ENCODE measurements at places on chromosomes 7 and 10.

GRCh38 chr10:100109670-100110069, 28.0 kb upstream of the CPN1 start:
- peak; percentile 13 for DNase-seq

DNA sequence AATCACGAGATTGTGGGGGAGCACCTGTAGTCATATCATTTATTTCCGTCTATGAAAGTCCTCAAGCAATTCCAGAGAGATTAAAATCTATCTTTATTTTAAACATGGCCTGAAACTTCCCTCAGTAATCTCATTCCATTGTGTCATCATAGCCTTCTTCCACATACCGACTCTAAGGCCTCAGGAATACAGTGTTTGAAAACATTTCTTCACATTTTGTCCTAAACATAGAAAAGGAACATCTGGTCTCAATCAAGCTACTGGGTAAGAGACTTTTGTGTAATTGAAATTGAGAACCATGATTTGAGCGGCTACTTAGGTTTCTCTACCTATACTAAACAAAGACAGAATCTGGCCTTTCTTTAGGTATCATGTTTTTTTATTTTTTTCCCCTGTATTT, 78.0 kb upstream of the ELMO1 start:
- DNase-seq: no peak

DNA sequence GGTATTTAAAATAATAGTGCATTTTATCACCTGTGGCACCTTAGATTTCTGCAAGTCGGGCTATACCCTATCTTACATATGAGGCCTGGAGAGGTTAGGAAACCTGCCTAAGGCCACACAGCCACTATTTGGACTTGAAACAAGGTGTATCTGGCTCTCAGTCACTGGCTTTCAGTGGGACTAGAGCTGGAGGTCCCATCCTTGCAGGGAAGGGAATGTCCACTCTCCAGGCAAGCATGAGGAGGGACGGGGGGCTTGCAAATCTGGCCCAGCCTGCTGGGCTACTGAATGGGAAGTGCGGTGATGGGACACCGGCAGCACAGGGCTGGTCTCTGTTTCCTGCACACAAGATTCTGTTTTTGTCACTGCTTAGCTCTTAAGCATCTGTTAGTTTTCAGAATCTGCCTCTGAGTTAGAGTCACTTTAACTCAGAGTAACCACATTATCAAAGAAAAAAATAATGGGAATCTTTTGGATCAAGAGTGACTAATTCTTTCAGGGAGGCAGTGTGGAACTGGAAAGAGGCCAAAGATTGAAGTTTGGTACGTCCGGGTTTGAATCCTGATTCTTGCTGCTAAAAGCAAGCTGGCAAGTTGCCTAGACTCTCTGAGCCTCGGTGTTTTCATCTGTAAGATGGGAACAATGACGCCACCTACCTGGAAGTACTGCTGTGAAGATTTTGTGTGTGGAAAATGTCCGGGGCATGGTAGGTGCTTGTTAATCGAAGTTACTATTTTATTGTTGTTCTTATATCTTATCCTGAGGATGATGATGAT, 33.8 kb upstream of the HABP2 start:
- DNase-seq: no peak

DNA sequence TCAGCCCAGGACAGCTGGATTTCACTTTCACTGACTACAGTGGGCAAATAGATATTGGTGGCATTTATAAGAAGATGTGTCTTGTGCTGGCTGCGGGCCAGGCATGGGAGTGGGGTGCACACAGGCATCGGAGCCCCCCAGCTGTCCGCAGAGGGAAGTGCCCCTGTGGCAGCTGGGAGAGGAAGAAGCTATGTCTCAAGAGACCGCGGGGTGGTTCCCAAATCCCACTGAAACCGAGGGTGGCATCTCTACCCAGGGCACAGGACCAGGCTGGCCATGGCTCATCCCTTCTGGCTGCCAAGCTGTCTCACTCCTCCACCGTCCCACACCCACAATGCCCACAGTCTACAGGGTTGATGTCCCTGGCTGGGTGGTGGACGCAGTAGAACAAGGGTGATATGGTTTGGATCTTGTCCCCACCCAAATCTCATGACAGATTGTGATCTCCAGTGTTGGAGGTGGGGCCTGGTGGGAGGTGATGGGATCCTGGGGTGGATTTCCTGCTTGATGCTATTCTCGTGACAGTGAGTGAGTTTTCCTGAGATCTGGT, 94.8 kb downstream of the TCERG1L start:
- no peak for DNase-seq

GRCh38 chr10:102112210-102112817, 7.9 kb downstream of the LDB1 start:
- DNase-seq: no peak

Measured in NCI-H146 (cell line).